ENCODE measurements at places on chromosomes 6 and 20.
A peak's percentile ranks its signal among the peaks of the same experiment; 100 is the strongest.

- no peak for DNase-seq
Measured at GRCh38 chr6:159807150-159807858, 7.2 kb downstream of the PNLDC1 start.

GRCh38 chr6:49003348-49003747 lies 459.7 kb downstream of the MMUT start:
- no peak for DNase-seq

DNA sequence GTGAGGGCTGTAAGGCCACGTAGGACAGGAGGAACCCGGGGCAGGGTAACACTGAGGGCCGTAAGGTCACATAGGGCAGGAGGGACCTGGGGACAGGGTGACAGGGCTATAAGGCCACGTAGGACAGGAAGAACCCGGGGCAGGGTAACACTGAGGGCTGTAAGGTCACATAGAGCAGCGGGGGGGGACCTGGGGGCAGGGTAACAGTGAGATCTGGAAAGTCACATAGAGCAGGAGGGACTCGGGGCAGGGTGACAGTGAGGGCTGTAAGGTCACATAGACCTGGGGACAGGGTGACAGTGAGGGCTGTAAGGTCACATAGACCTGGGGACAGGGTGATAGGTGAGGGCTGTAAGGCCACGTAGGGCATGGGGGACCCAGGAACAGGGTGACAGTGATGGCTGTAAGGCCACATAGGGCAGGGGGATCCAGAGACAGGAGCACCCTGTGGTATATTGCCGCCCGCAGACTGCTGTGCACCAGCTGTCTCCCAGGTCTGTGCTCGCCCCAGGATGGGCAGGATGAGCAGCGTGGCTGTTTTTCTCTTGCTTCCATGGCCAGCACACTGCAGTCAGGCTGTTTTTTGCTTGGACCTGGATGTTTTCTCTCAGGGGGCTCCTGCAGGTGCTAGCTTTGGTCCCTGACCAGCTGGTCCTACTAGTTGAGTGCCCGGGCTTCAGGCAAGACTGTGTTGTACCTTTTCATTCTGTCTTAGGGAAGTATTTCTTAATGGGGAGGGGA lies 55.7 kb downstream of the SYTL3 start:
- no peak for DNase-seq

- DNase-seq = peak; percentile 16
Measured at GRCh38 chr6:122400121-122400450, 634 bp downstream of the HSF2 start.

DNA sequence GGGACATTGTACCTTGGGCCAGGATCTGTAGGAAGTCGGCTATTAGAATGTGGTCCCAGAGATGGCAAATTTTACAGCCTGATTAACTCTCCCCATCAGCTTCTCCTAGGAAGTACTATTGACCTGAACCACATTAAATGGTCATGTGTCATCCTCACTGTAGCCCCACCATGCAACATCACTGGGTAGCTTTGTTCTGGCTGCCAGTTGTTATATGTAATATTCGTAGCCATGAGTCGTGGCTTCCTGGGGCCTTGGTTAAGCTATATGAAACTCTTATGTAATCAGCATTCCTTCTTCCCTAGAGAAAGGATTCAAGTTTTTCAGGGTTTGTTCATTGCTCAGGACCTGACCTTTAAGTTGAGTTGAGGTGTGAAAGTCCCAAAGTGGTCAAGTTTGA lies 125.7 kb downstream of the ANKS1A start:
- no peak for DNase-seq

DNA sequence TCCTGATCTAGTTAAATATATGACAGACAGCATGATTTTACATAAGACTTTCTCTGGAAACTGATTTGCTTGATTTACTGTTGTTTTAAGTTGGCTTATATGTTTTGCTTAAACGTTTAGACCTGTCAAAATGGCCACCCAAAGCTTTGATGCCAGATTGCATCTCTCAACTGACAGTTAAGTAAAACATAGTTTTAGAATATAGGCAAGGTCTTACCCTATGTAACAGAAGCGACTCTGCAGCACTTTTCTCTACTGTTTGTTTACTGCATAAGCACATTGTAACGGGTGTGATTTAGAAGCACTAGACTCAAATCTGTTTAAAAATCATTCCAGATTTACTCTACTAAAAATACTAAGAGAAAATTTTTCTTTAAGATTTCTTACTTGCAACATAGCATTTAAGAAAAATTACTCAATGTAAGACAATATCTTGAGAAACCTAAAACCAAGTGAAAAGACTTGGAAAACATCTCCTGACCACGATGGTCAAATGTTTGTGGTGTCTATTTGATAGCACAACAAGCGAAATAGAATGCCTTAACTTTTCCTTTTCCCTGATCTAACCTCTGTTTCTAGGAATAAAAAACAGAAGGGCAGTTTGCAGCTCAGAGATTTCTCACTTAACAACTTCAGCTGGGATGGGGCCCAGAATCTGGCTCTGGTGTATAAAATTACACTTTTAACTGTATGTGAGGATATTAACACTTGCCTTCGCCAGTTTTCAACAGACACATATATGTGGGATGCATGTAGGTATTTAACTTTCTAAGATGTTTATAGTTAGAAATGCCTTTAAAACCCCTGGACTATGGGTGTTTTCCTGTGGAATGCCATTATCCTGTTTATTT lies 47.4 kb downstream of the AIG1 start:
- DNase-seq = no peak

GRCh38 chr20:561437-562231 lies 18.0 kb upstream of the CSNK2A1 start:
- DNase-seq = peak; percentile 37

GRCh38 chr6:81331526-81331925 lies 421.0 kb downstream of the TENT5A start:
- DNase-seq = no peak

DNA sequence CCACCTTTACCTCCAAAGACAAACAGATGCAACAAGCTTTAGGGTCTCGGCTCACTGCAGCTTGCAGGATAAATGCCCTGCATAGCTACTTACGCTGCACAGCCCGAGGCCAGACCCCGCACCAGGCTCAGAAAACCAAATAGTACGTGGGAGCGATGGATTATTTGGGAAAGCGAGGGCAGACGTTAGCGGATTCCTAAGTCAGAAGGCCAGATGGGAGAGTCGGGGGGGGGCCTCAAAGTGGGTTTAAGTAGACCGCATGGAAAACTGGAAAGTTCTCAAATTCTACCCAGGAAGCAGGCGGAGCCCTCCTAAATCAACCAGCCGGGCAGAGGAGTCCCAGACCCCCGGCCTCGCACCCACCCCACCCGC lies 382 bp downstream of the SFT2D1 start:
- no peak for DNase-seq

- DNase-seq = peak; percentile 58
Measured at GRCh38 chr6:38973178-38974057, 75.2 kb upstream of the GLP1R start.

DNA sequence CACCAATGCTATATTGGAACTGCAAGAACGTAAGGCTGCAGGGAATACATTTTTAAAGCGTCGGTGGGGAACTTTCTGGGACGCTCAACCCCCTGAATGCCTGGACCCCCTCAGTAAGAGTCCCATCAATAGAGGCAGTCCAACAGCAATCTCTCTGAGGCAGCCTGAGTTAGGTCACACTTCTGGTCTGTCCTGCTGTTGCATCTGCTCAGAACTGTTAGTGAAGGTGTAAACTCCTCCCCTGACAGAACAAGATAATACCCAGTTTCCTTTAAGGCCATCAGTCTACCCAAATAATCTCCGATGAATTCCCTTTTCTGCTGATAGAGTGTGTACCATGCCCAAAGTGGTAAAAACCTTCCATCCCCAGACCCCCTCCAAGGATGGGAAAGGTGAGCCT lies 1.1 kb upstream of the RNGTT start:
- DNase-seq = no peak

DNA sequence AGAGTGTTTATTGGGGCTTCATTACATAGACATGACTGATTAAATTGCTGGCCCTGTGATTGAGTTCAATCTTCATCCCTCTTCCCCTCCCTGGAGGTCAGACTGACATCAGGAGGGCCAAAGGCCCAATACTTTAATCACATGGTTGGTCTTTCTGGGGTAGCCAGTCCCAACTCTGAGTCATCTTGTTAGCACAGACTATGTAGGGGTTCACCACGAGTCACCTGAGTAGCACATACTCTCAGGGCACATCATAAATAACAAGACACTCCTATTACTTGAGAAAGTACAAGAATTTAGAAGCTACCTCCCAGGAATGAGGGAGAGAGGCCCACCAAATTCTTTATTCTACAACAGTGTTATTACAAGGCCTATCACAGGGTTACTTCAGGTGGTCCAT lies 11.3 kb downstream of the GINS1 start:
- DNase-seq = no peak

DNA sequence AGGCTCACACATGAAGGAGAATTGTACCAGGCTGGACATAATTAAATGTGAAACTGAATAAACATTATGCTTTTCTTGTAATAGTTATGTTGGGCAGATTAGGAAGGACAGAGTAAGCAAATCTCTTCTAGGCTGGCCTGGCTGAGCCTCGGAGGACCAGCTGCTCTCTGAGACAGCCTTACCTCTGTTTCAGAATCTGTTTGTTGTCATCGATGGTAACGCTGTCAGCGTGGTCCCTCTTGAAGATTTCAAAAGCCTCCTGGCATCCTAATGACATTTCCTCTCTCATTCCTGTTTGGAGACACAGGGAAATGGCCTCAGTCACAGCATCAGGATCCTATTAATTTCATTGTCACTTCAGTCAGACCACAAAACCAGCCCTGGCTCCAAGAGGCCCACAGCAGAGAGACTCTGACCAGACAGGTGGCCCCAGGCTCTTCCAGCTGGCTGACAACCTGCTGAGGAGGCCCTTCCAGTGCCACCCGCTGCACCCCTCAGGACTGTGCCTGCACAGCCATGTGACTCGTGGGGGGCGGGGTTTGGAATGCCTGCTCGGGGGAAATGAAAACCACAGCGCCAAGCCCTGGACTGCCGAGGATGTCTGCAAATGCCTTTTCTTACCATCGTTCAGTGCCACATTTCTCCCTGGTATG lies 108.5 kb upstream of the KCNK16 start:
- DNase-seq = peak; percentile 72

GRCh38 chr20:34310481-34311117 lies 7.4 kb upstream of the AHCY start:
- DNase-seq = no peak

DNA sequence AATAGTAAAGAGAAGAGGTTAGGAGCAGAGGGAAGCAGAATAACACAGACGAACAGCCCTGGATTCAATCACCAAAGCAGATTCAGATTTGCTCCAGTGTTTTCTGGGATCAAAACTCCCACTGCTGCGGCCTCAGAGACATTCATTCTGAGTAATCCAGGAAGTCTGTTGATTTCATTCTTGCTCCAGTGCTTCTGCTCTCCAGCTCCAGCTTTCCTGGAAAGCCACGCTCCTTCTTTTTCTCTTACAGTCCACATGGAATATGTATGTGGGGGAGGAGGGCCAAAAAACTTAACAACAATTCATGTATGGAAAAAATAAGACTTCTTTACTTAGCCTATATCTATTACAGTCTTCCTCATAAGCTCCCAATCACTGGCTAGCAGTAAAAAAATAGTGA lies 26.4 kb upstream of the UST start:
- no peak for DNase-seq

DNA sequence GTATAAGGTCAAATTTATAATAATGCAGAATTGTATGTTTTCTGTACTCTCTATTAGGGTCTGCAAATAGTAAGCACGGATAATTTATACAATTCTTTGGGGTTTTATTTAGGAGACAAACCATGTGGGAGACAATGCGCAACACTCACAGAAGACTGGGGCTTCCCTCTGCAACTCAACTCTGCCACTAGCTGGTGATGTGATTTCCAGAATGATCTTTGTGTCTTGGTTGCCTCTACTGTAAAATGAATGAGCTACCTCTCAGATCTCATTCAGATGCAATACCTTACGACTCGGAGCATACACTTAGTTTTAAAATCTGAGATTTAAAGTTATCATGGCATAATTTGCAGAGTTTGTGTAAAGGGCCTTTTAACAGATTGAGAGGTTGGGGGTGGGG lies 6.4 kb downstream of the MAN1A1 start:
- DNase-seq = no peak
